ENCODE measurements at places on chromosomes 13 and 19.

- DNase-seq = no peak
Measured at GRCh38 chr13:35824395-35824794, 306.8 kb downstream of the DCLK1 start.

DNA sequence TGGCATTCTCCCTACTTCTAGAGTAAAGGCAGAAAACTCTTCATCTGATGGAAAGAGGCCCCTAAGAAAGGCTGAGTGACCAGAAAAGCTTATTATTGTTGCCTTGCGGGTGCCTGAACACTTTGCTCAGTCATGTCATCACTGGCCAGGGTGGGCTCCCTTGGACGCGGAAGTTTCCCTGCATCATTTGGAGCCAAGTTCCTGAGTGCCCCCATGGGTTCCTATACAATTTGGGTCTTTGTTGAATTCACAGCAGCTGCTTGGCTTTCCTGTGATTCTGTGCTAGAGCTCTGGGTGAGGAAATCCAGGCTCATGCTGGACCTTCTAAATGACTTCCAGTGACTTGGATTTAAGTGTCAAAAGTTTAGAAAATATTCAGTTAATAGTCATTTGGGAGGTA lies 232.9 kb downstream of the LHFPL6 start:
- no peak for DNase-seq

DNA sequence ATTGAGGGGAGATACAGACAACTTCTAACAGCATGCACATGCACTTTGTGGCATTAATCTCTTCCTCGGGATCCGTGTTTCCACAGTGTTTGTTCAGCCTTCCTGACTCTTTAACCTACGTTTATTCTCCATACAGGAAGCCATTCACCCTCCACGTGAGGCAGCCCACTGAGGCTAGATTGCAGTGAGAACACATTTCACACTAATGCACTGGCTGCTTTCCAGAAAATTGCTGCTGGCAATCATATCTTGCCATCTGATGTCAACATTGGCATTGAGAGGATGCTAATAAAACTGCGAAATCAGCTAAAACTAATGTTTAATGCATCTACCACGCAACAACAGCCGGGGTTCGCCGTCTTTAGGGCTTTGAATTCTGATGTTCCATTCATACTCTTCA lies 30.0 kb downstream of the DCLK1 start:
- DNase-seq = no peak

- no peak for DNase-seq
Measured at GRCh38 chr13:105035092-105035491, 1500.4 kb downstream of the EFNB2 start.

DNA sequence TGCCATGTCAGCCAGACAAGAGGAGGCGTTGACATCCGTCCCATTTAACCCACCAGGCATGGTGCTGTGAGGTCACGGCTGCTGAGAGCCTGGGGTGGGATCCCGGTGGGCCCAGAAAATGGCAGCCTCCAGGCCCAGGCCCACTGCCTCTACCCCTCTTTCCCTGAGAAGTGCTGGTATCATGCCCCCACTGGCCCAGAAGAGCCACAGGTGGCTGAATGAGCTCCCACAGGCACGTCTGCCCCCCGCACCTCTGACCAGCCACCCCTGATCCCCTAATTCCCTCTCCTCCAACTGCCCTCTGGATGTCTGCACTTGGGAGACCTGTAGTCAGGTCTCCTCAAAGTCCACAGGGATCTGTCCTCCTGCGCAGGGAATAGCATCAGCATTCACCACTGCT lies 37.3 kb upstream of the KCTD15 start:
- DNase-seq = no peak

DNA sequence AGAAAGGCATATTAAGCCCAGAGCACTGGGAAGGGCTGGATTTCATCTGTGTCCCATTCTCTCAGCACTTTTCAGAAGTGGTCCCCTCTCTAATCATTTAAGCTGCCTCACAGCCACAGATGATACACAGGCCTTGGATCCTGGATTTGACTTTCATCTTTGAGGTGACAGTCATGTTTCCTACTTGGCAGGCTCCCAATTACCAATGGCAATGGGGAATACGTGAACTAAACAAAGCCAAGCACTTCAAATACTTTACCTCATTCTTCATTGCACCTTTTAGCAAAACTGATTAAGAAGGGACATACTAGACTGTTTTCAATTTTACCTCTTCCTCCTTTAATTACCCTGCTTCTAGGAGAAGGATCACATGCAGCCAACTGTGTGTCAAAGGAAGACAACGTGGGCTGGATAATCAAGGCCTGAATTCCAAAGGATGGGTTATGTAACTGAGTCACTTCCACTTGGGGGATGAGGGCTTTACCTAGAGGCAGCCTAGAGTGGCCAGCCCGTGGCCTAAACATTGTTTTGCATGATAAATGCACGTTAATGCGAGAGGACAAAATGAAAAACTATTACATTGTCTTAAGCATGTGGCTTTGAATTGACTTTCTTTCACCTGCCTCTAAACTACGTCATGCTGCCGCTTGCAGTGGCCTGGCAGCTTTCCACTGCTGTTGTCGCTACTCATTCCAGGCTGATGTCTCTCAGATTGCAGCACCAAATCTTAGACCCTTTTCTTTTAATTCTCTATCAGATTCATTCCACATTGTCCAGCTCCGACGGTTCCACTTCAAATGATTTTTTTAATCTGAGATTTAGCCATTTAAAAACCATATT lies 95.0 kb downstream of the KCTD12 start:
- DNase-seq = no peak

DNA sequence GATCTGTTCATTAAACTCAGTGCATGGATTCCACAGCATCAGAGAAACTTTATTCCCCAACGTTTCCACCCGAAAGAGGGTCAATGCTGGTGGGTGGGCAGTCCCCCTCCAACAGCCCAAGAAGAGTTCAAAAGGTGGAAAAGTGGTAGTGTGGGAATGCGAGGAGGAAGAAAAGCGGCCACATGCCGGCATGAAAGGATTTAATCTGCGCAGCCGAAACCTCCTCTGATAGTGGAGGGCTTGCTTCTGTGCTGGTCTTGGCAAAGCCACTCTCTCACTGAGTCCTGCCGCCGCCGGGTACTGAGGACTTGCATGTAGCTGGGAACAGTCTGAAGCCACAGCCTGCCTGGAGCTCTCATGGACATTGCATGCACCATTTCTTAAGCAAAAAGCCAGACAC lies 136.2 kb upstream of the ZNF536 start:
- no peak for DNase-seq

- DNase-seq = no peak
Measured at GRCh38 chr13:76164290-76164689, 528.2 kb downstream of the LMO7 start.
